ENCODE measurements at places on chromosomes 2 and 18. TPM values are rescaled to one million over a fixed set of nuclear protein-coding genes. Genes with fewer than 3 reads are reported as not detected.

- no peak for DNase-seq
These were observed 267.2 kb downstream of the EPHA4 start for GRCh38 chr2:221304916-221305315.

- DNase-seq: no peak
These were observed 4.0 kb downstream of the YPEL5 start for GRCh38 chr2:30150786-30151185.

ZSWIM2 gene
- total RNA-seq: not detected

DNA sequence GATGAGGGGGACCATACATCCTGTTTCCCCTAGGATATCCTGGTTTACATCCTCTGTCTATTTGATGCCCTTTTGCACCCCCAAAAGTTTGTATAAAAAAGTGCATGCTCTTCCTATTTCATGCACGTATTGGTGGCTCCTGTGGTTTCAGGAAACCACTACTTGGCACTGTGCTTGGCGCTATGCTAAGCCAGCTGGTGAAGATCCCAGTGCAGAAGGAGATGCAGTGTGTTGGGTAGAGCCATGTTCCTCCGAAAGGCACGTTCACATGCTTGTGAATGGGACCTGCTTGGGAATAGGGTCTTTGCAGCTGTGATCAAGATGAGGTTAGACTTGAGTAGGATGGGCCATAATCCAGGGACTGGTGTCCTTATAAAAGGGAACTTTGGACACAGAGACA lies 419.7 kb downstream of the GALR1 start:
- no peak for DNase-seq

- DNase-seq: no peak
These were observed 246.8 kb downstream of the RAD51AP2 start for GRCh38 chr2:17271416-17271815.

DNA sequence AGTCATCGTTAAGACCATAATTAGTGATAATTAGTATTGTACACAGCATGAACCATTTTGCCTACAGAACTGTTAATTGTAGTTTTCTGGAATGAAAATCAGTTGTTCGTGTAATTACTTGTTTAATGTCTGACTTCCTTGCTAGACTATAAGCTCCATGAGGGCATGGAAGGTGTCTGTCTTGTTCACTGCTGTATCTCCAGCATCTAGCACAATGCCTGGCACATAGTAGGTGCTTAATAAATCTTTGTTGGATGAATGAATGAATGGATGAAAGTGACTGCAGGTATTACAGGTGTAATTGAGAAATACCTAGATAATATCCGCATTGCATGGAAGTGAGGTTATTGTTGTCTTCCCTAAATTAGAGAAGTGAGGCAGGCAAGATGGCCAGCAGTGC lies 21.8 kb downstream of the C2orf74 start:
- no peak for DNase-seq

GRCh38 chr2:152635635-152636298 lies 81.5 kb downstream of the PRPF40A start:
- DNase-seq: peak; percentile 62

- no peak for DNase-seq
These were observed 17.8 kb downstream of the TRAK2 start for GRCh38 chr2:201433394-201433995.

DNA sequence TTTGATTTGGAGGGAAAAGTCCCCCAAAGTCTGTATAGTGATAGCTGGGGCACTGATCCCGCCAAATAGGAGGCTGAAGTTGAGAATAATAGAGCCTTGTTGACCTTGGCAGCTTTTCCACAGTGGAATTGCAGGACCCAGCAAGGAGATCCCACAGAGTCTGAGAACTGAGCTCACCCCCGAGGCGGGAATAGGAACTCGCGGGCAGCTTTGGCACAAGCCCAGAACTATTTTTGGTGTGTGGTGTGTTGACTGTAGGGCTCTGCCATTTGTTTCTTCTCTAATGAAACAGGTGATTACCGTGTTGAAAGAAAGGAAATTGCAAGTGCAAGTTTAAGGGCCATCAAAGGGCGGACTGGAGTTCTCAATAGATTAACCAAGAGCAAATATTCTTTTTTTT lies 34.0 kb downstream of the SH3RF3 start:
- peak; percentile 59 for DNase-seq

RGPD4 gene
- total RNA-seq: 0.08 TPM

GRCh38 chr2:118014492-118014824 lies 588 bp upstream of the CCDC93 start:
- DNase-seq: peak; percentile 44

- no peak for DNase-seq
These were observed 351.8 kb upstream of the TFPI start for GRCh38 chr2:187906021-187906420.

- DNase-seq: no peak
These were observed 22.7 kb upstream of the HPCAL1 start for GRCh38 chr2:10279946-10280463.

DNA sequence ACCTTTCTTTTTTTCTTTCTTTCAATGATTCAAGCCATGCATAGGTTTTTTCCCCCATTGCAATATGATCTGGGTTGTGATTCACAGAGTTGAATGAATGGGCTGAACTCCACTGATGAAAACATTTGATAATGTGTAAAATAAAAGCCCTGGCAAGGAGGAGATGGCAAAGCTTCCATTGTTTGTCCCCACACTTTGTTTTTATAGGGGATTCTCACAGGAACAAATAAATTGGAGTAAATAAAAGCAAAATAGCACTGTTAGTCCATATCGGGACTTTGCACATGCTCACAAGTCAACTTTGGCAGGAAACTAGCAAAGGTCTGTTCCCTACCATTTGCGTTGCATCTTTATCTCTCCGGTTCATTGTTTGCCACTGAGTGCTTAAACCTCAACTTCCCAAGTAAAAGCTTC lies 55.7 kb downstream of the MEIS1 start:
- DNase-seq: no peak
